ENCODE measurements at places on chromosomes 16 and 17.

DNA sequence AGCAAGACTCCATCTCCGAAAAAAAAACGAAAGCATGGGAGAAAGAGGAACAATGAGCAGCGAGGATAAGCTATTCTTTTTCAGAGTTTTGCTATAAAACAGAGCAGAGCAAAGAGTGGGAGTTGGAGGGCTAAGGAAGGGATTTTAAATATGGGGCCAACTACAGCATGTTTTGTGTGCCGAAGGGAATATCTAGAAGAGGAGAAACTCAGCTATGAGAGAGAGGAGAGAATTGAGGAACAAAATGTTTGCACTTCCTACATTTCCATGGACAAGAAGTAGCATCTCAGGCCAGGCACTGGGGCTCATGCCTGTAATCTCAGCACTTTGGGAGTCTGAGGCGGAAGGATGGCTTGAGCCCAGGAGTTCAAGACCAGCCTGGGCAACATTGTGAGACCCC is 13.1 kb upstream of the GRB2 start:
- no peak for DNase-seq

DNA sequence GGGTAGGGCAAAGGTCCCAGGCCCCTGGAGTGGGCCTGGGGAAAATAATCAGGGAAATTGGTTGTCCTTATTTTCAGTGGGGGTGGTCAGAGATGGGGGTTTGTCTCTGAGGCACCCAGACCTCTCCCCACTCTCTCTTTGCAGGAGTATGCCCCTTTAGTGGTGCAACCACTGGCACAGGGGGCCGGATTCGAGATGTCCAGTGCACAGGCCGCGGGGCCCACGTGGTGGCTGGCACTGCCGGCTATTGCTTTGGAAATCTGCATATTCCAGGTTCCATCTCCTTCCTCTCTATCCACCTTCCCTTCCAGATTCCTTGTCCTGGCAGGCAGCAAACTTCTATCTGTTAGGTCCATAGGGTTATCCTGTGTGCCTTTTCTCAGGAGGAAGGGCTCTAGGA is 7.6 kb downstream of the PFAS start:
- no peak for DNase-seq

DNA sequence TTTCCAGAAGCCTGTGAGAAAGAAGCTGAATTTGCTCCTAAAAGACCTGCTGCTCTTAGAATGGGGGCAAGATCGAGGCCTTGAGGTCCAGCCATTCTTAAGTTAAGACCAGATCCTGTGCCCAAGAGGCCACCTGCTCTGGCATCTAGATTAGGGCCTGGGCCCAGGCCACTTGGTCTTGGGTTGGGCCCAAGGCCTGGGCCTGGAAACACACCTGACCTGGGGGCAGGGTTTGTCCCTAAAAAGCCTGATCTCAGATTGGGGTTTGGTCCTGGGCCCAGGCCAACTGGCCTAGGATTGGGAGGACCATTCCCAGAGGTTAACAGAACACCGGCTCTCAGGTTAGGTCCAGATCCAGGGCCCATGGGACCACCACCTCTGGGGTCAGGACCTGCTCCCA is 12.9 kb downstream of the CHTF8 start:
- DNase-seq = no peak

GRCh38 chr16:35552763-35553162 is 2093.4 kb downstream of the TP53TG3F start:
- no peak for DNase-seq

GRCh38 chr17:4607773-4608187 is 23.5 kb downstream of the SMTNL2 start:
- DNase-seq = no peak

- peak; percentile 64 for DNase-seq
Measured at GRCh38 chr17:48335858-48336500, 94.0 kb downstream of the SKAP1 start.

DNA sequence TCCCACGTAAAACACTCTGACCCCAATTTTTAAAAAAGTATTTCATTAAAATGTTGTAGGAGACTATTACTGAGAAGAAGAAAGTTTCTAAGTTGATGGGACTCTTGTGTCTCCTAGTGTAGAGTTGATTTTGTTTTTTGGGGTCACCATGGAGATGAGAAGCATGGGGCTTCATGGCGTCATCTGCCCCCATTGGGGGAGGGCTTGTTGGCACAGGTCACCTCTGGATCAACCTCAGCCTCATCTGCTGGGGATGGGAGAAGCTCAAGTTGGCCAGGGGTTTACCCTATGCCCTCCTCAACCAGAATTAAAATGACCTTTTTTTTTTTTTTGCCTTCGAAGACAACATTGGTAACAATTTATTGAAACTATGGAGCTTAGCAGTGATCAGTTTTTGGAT is 28.3 kb downstream of the MSI2 start:
- DNase-seq = no peak

GRCh38 chr16:89555780-89556179 is 4.7 kb upstream of the RPL13 start:
- DNase-seq = no peak

DNA sequence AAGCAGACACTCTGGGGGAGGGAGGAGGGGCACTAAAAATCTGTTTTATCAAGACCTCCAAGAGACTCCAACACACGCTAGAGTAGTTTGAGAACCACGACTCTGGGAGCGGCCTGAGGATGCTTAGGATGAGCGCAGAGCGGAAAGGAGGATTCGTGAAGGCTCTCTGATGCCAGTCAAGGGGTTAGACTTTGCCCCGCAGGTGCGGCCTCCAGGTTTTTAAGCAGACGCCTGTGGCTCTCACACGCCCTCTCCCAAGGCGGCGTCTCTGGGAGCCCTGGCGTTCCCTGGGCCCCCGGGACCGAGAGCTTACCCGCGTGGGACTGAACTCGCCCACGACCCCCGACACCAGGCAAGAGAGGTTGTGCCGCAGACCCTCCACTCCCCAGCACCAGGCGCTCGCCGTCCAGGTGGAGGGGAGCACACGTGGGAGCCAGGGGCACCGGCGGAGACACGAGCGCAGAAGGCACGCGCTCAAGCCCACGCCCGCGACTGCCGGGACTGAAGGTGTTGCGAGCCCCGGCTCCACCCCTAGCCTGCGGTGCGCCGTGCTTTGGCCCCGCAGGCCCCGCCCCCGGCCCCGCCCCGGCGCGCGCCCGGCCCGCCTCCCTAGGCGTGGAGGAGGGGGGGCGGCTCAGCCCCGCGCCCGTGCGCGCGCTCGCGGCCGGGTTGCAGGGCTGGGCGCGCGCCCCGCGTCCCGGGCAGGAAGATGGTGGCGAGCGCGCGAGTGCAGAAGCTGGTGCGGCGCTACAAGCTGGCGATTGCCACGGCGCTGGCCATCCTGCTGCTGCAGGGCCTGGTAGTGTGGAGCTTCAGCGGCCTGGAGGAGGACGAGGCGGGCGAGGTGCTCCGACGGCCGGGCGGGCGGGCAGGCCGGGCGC is at the start of gene XYLT2:
TSS of gene XYLT2 (plus strand) at position 695 of the 881 bp plus-strand sequence. CDS start at position 710, 15 bp downstream.
- no peak for DNase-seq

DNA sequence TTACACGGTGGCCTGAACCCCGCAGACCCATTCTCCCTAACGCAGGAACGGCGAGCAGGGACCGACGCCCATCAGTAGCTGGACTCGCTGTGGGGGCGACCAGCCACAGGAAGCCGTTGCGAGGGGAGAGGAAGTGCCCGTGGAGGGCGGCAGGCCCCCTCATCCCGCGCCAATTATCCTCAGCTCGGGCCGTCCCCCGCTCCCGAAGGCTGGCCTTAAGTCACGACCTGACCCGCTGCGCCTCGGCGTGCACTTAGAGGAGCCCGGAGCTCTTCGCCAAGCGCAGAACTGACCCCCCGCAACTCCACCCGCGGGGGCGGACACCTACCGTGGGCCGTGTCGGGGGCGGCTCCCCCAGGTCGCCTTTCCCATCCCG is 401 bp downstream of the ARL16 start:
- no peak for DNase-seq

DNA sequence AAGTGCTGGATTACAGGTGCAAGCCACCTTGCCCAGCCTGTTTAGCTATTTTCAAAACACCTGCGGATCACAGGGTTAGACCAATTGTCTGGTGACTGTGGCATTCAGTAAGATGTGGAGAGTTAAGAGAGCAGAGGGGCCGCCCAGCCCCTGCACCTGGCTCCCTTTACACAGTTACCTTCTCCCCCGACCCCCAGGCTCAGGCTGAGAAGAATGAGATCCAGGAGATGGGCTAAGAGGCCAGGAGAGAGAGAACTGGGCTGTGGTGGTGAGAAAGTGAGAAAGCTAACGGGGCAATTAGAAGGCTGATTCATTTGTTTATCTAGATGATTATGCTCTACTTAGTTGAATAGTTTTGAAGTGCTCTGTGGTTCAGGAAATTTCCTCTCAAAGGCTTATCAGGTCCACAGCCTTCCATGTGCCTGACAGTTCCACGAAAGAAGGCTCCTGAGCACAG is 67.8 kb upstream of the AXIN2 start:
- DNase-seq = no peak

- DNase-seq = no peak
Measured at GRCh38 chr17:35099908-35100307, 19.8 kb downstream of the RAD51D start.

GRCh38 chr16:26599785-26600104 is 467.0 kb upstream of the C16orf82 start:
- DNase-seq = no peak

DNA sequence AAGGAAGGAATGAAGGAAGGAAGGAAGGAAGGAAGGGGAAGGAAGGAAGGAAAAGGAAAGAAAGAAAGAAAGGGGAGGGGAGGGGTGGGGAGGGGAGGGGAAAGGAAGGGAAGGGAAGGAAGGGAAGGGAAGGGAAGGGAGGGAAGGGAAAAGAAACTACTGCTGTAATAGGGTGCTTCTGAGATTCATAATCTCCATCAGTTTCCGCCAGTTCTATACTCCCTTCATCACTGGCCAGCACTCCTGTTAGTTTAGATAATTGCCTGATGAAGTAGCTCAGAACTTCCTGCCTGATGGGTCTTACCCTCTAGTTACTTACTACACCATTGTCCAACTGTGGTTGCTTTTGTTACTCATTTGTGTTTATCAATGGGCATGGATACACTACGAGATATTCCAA is 2.0 kb upstream of the KRTAP9-6 start:
- DNase-seq = no peak

DNA sequence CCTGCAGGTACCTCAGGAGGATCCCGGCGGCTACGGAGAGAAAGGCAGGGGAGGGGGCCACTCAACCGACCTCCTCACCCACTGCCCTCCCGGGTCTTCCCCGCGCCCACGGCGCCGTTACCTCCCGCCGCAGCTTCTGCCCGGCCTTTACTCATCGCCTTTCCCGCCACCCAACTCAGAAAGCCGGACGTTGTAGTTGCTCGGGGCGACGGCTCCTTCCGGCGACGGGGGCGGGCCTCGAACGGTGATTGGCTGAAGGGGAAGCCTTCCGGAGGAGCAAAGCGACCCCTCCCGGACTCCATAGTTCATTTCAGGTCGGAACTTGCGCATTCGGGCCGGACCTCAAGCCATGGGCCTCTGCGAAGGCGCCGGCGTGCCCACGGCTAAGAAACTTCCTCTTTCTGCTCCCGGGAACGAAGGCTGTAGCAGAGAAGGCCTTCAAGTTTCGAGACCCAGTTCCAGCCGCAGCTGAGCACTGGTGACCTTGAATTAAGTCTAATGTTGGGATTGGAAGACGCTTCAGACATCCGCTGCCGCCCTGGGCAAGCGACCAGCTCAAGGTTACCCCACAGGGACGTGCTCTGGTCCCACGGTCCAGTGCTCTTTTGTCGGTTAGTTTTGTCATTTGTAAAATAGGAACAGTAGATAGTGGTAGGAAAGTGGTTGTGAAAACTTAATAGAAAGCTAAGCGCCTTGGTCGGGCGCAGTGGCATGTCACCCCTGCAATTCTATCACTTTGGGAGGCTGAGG is at the start of gene PSMC3IP:
TSS of gene PSMC3IP (minus strand) at position 198 of the 750 bp plus-strand sequence. CDS start at position 155, 43 bp downstream.
- DNase-seq = peak; percentile 73

DNA sequence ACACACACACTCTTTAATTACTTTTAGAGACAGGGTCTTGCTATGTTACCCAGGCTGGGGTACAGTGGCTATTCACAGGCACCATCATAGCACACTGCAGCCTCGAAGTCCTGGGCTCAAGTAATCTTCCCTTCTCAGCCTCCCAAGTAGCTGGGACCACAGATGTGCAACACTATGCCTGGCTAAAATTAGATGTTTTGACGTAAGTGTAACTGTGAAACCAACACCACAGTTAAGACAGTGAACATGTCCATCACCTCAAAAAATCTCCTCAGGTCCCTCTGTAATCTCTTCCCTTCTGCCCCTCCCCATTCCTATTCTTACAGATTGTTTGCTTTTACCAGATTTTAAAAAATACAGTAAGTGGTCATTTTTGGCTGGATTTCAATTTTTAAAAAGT is 66.7 kb downstream of the RPGRIP1L start:
- no peak for DNase-seq

Measured in HS-5 (cell line).